ENCODE measurements at places on chromosomes 13 and 19.
A peak's percentile ranks its signal among the peaks of the same experiment; 100 is the strongest.

DNA sequence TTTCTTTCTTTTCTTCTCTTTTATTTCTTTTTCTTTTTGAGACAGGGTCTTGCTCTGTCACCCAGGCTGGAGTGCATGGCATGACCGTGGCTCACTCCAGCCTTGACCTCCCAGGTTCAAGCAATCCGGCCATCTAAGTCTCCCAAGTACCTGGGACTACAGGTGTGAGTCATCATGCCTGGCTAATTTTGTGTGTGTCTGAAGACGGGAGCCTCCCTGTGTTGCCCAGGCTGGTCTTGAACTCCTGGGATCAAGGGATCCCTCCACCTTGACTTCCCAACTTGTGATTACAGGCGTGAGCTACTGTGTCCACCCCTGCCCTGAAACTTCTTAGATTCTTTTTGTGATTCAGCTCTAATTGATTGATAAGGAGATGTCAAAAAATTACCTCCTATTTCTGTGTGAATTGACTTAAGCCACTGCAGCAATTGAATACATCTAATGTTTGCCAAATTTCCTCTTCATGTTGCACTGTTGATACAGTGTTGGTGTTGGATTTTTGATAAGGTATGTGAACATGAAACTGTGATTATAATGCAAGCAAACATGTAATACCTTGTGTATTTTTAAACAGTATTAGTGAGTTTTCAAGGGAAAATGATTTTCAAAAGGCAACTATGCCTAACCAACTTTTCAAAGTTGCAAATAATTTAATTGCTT, 22.6 kb downstream of the KLF5 start:
- DNase-seq = no peak

DNA sequence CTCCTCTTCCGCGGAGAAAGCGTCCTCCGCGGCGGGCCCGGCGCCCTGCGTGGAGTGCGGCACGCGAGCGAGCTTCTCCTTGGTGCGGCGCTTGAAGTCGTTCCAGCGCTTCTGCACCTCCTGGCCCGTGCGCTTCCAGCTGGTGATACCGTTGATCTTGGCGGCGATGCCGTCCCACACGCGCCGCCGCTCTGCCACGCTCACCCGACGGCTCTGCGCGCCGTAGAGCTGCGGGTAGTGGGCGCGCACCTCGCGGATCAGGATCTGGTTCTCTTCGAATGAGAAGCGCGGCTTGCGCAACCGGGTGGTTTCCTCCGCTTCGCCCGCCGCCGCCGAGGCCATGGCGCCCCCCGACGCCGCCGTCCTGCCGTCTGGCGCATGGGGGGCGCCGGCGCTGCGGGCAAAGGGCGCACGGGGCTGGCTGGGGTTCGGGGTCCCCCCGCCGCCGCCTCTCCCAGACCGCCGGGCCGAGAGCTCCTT, 941 bp downstream of the MYPOP start:
- DNase-seq = no peak

GRCh38 chr13:27310946-27311345, 40.3 kb downstream of the RASL11A start:
- DNase-seq = no peak

DNA sequence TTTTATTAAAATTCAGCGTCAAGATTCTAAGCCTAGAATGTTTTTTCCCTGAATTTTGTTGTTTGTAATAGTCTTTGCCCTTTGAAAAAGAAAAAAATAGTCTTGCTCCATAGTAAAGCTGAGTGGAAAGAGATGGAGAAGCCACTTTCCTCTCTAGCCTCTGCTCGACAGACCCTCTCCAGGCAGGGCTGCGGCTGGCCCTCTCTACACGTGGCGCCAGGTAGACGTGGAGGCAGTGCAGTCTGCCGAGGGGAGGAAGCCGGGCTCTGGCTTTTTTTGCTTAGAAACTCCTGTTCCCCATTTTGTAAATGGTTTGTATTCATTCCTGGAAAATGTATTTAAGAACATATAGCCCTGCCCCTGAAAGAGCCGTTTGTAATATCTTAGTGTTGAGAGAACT, 35.3 kb downstream of the MPHOSPH8 start:
- no peak for DNase-seq

GRCh38 chr13:104301171-104301975, 1235.2 kb upstream of the SLC10A2 start:
- DNase-seq = no peak

DNA sequence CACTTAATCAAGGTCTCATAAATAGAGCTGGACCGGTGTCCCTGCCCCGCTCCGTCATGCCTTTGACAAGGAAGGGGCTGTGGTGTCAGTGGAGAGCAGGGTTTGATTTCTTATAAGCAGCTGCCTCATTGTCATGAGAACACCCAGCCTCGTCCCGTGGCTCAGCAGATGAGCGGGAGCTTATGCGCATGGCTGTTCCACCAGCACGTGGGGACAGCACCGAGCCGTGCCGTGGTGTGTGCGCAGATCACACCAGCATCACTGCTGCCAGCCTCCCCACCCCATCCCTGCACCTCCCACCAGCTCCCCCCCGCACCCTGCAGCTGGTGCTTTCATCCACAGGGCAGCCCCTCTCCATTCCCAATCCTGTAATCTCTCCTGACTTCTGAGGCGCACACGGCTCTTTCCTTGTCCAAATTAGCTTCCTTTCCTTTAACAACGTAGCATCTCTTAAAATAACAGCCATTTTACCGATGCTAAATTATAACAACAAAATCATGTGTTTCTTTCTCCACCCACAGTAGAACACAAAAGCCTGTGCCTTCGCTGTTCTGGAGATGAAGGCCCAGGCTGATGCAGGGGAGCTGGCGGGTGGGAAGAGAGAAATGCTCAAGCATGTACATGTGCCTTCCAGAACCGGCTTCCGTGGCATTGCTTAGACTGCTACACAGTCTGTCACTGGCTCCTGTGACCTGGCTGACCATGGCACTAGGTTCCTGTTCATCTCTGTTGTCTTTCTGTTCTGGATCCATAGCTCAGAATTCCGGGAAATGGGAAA, 96.8 kb downstream of the RAB20 start:
- peak; percentile 61 for DNase-seq

- DNase-seq = peak; percentile 48
Observed at GRCh38 chr13:67229481-67230403, at the start of gene PCDH9. Gene PCDH9, minus strand, starts transcription at chr13:67230336. Its CDS starts 1,896 bp downstream, at chr13:67228440.

- DNase-seq = no peak
Observed at GRCh38 chr13:57640607-57641006, 9.1 kb downstream of the PCDH17 start.

DNA sequence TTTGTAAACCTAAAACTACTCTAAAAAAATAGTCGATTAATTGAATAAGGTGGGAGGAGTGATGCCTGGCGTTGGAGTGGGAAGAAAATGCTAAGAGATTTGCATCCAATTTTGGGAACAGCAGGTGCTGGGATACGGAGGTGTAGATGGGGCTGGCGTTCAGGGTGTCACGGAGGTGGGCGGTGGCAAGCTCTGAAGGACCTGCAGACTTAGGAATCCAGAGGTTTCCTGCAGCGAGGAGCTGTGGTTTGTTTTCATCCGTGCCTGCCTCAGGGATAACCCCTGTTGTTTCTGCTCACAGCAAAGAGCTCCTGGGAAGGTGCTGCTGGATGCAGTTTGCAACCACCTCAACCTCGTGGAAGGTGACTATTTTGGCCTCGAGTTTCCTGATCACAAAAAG, 166.4 kb upstream of the RNF113B start:
- DNase-seq = no peak

DNA sequence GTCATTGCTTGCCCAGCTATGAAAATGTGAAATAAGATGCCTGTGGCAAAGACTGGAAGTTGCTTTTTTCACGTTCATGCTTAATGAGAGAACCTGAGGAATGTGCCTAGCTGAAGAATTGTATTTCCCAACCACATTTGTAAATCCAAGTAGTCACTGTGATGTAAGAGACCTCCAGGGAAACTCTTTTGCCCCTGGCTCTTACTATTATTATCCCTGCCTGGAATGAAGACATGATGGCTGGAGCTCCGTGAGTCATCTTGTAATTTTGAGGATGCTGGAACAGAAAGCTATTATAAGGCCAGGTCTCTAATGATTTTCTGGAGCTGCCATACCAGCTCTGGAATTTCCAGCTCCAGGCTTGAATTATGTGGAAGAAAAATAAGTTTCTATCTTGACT, 894.3 kb downstream of the DIAPH3 start:
- DNase-seq = no peak

DNA sequence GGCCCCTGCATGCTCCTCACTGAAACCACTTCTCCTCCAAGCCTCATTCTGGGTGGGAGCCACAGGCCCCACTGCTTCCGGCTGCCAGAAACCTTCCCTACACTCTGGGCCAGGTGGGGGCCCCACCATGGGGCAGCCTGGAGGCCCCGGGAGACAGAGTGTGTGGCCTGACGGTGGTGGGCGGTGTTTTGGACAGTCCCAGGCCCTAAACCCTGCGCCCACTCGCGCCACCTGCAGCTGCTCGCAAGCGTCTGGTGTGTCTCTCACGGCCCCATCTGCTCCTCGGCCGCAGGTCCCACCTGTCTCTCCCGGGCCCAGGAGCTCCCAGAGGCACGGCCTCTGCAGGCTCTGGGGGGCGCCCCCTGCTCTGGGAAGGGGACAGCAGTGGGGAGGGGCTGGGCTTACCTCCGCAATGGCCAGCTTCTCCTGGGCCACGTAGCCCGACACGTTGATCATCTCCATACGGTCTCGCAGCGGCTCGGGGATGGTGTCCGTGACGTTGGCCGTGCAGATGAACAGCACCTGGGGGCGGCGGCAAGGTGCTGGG, 5.6 kb downstream of the RPL36 start:
- DNase-seq = no peak

DNA sequence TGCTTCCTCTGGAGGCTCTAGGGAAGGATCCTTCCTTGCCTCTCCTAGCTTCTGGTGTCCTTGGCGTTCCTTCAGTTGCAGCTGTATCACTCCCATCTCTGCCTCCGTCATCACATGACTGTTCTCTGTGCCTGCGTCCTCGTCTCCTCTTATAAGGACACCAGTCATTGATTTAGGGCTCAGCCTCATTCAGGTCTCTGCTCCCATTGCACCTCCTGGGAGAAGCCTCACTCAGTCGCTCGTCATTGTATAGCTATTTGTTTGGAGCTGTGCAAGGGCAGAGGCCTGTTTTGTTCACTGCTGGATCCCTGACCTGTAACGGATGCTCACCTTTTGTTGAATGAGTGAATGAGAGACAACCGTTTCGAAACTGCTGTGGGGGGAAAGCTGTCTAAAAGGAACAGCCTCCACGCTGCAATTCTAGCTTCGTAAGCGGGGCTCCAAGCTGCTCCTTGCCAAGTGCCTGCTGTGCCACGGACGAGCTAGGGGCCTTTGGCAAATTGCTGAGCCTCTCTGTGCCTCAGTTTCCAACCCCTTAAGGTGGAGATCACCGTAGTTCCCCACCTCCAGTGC, 17.2 kb downstream of the BRSK1 start:
- DNase-seq = peak; percentile 75

- no peak for DNase-seq
Observed at GRCh38 chr19:41905273-41906002, 22.5 kb downstream of the ARHGEF1 start.

GRCh38 chr13:114309806-114310410, 4.4 kb upstream of the CHAMP1 start:
- no peak for DNase-seq

DNA sequence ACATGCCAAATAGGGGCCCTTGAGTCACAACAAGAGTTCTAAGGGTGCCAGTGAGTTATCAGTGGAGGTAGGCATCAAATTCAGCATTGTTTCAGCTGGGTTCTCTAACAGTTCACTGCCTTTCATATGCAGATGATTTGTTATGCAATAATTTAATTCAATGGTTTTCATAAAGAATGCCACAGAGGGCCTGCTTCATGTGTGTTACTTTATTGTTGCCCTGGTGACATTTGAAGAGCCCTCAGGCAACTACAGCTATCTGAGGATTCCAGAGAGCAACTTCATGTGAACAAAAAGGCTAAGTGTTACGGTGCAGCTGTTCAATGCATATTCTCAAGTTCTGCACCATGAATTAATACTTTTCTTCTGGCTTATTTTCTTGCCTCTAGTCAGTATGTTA, 43.1 kb upstream of the STARD13 start:
- no peak for DNase-seq

DNA sequence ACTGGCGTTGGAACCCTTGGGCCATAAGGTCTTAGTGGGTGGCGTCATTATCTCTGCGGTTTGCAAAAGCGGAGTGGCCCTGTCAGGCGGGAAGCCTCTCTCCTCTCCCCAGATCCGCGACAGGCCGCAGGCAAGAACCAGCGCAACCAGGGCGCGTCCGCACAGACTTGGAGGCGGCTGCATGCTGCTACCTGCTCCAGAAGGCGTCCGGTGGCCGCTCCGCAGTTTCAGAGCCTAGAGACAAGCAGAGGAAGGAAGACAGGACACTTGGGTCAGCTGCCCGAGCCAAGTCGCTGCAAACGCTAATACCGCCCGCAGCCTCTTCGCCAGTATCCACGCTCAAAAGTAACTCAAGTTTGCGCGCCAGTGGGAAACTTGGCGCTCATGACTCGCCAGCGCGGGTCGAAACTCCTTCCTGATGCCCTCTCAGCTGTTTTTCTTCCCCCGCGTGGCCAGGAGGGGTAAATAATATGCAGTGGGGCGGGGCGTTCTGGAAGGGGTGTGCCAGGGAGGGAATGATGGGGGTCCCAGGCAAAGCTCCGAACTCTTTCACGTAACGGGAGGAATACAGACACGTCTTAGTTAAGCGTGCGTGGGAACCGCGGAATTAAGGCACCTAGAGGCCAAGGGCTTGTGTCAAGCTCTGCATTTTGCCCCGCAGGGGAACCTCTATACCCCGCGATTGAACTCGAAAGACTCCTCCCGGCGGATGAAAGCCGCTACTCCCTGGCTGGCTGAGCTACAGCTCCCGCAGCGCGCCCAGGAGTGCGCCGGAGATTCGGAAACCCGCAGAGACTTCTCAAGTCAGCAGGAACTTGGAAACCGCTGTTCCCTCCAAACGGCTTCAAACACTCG, at the start of gene EDNRB:
Gene EDNRB (minus strand): TSS at position 441 of the 855 bp plus-strand sequence. CDS start 258 bp downstream, at position 183.
- DNase-seq = peak; percentile 39

GRCh38 chr13:44873461-44873860, 115.8 kb downstream of the NUFIP1 start:
- DNase-seq = no peak

- no peak for DNase-seq
Observed at GRCh38 chr19:4502282-4503131, 15.8 kb downstream of the PLIN4 start.

GRCh38 chr19:18234194-18234593, 8.0 kb upstream of the PDE4C start:
- DNase-seq = no peak

DNA sequence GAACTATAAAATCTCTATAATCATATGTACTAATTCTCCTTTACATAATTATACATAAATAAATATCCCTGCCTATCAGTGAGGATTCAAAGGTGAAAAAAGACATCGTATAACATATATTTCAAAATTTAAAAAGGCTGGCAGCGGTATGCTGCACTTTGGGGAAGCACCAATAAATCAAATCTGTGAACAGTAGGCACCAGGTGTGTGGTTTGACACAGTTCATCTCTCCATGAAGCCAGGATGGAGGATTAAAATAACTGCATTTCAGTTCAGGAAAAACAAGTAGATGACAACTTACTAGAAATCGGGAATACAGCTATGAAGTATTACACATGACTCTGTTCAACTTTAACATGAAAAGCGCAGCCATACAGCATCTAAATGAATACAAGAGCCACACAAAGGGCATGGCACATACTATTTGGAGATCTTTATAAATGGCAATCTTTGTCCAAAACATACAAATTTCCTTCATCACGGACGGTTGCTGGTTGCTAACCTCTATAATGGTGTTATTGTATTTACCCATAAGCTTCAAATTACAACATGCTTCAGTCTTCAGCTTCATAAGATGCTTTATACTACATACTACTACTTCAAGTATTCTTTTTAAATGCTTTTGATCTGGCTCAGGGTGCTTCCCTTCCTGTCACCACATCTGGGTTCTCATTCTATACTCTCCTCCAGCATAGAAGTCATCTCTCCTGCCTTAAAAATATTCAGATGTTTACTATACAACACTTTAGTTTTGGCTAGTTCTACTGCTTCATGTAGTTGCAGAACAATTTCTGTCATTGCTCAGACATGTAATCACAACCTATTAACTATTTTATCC, 128.7 kb downstream of the KLF12 start:
- DNase-seq = no peak

Data from Ammon's horn (tissue), 1 donor.